Ammon's horn (tissue), 1 donor: ENCODE measurements at places on chromosomes 7 and 10.

DNA sequence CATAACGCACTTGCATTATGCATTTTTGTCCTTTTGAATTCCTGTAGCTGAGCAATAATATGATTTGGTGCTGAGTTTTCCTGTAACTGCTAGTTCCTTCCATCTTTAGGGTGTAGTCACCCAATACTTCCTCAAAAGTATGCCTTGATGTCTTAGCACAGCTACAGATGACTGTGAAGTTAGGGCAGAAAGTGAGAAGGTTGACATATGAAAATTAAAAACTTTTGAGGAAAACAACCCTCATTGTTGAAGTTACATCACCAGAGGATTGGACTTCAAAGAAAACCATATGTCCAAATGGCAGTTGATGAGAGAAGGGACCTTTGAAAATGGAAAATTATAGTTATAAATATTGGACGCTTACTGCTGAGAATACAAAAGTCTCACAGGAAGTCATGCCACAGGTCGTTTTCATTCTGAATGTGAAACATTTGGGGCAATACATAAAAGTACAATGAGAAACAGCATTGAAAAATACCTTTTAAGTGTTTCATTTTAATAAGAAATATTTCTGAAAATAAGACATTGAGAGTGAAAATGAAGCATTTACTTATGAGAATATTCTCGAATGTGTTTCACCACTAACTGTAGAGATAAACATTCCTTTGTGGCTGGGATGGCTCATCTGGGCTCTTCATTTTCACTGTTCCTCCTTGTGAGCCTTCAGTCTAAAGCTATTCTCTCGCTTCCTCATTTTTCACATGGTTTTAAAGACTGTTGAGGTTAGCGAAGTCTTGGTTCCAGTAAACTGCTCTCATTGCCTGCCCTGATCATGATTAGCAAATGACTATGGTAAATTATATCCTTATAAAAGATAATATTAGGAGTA, 61.4 kb upstream of the NME8 start:
- DNase-seq = peak; percentile 33

- no peak for DNase-seq
These were observed 19.4 kb upstream of the CLDN12 start for GRCh38 chr7:90383861-90384260.

DNA sequence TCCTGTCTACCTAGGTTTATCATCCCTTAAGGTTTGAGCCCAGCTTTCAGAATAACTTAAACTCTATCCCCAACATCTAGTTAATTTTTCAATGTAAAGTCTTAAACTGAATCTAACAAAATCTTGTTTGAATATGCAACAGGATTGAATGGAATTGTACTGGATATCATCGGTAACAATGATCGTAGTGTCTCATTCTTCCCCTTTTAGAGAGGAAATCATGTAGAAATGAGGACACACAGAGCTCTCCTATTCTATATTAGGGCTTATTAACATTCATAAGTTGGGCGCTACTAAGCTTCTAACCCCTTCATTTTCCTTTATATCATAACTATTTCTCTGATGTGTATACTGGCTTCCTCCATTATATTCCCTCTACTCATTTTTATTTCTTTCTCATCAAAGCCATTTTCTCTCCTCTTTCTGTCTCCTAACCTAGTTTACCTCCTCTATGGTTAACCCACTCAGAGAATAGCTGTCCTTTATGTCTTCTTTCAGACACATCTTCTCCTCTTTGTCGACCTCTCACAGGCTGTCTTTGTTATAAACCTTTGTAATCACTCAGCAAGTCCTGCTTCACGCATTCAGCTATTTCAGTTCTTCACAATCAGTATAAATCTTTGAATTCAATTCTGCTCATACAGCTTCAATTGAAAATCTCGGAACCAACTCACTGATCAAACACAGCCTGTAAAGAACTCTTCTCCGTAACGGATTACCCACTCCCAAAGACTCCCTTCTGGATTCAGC, 1019.0 kb upstream of the C7orf33 start:
- DNase-seq = peak; percentile 36

- DNase-seq = no peak
These were observed 1.3 kb upstream of the TNRC18 start for GRCh38 chr7:5424749-5425506.

DNA sequence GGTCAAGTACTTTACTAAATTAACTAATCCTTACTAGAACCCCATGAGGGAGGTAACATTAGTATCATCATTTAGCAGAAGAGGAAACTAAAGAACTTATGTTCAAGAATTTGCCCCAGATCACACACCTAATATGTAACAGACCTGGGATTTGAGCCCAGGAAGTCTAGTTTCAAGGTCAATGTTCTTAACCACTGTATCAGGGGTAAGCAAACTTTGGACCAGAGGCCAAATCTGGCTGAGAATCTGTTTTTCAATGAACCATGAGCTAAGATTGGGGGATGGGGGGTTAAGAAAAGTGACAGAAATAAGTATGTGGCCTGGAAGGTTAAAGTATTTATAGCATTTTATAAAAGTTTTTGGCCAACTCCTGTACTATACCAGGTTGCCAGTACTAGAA, 95.1 kb downstream of the ZNF248 start:
- no peak for DNase-seq

- no peak for DNase-seq
These were observed 20.1 kb upstream of the C7orf33 start for GRCh38 chr7:148570510-148570909.

- no peak for DNase-seq
These were observed 5.7 kb upstream of the WDR86 start for GRCh38 chr7:151415375-151416105.

DNA sequence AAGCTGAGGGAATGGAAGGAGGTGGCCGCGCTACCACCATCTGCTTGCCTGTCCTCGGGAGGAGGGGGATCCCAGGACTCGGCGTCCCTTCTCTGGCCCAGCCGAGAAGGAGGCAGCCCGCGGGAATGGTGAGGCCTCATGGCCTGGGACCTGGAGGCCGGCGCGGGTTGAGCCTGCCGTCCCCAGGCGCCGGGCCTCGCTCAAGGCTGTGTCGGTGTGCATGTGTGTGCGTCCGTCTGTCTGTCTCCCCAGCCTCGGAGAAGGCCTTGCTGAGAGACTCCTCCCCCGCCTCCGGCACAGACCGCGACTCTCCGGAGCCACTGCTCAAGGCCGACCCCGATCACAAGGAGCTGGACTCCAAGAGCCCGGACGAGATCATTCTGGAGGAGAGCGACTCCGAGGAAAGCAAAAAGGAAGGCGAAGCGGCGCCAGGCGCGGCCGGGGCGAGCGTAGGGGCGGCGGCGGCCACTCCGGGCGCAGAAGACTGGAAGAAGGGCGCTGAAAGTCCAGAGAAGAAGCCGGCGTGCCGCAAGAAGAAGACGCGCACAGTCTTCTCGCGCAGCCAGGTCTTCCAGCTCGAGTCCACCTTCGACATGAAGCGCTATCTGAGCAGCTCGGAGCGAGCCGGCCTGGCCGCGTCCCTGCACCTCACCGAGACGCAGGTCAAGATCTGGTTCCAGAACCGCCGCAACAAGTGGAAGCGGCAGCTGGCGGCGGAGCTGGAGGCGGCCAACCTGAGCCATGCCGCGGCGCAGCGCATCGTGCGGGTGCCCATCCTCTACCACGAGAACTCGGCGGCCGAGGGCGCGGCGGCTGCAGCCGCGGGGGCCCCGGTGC, 1.3 kb downstream of the HMX3 start:
- no peak for DNase-seq

DNA sequence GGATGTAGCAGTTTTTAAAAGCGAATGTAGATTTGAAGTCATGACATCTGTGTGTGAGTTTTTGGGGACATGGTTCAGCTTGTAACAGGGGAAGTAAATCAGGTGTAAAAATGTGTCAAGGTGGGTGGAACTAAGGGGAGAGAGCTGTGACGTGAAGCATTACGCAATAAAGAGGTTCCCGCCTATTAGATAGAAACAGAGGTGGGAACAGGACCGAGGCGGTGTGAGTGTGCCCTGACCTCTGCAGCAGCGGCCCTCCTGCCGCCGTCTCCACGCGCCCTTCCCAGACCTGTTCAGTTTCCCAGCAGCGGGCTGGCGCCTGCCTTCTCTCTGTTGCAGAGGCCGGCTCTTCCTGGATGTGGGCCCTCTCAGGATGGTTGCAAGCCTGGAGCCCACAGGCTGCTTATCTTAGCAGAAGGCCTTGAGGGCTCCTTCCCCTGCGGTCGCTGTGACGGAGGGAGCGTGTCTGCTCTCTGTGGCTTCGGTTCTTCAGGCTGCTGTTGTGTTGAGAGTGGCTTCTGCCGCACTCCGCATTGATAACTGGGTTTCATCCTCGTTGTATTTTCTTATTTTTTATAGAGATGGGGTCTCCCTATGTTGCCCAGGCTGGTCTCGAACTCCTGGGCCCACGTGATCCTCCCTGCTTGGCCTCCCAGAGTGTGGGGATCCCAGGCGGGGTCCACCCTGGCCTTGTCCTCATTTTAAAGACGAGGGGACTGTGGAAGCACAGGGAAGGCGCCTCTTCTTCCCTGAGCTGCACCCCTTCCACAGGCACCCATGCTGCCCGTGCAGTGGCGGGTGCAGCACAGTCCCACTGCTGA, 65.0 kb downstream of the DNAJB6 start:
- DNase-seq = no peak

- no peak for DNase-seq
These were observed 78.1 kb downstream of the CXCL12 start for GRCh38 chr10:44306762-44307161.

GRCh38 chr7:521221-522070, 1.8 kb upstream of the PDGFA start:
- DNase-seq = no peak

DNA sequence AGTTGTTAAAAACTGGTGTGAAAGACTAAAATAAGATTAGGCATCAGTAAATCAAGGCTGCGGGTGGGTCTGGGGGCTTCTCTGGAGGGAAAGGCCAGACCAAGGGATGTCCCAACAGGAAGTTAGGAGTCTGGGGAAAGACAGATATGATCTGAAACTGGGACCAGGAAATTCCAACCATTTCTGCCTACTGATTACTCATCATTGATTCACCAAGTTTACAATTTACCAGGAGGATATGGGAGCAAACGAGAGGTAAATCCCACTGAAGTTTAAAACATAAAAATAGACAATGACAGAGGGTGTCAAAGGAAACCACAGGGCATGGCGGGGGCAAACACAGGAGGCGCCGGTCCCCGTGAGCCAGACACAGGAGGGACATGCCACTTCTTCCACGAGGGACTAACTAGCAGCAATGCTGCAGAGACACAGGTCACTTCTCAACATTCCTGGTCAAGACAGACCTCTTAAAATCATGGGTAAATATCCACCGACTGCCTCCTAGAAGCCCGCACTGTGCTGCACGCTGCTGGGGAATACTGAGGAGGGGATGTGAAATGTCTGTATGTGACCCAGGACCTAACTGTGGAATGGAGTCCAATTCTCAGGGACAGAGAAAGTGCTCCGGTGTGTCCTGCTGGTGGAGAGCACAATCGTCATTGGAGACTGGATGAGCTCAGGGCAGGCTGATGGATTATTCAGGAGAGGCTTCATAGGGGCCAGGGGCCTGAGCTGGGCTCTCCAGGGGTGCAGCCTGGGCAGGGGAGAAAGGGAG, 153.4 kb upstream of the KLF14 start:
- no peak for DNase-seq

GRCh38 chr10:20013991-20014750, 197.9 kb downstream of the PLXDC2 start:
- DNase-seq = no peak

DNA sequence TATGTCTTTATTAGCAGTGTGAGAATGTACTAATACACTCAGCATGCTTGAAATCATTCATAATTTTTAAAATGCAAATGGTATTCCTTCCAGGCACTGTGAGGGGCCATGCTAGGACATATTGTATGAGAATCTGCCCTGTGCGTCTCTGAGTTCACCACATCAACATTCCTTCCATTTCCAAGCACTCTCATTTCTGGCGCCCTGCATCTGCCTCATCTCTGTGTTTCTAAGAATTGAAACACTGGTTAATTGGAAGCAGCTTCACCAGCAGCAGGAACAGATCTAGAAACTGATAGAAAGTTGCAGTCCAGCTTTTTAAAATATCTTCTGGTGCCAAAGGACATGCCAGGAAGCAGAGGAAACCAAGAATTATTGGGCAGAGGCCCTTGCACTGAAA, 555.9 kb upstream of the DPP6 start:
- DNase-seq = no peak

GRCh38 chr7:108809356-108809755, 239.7 kb downstream of the DNAJB9 start:
- no peak for DNase-seq

DNA sequence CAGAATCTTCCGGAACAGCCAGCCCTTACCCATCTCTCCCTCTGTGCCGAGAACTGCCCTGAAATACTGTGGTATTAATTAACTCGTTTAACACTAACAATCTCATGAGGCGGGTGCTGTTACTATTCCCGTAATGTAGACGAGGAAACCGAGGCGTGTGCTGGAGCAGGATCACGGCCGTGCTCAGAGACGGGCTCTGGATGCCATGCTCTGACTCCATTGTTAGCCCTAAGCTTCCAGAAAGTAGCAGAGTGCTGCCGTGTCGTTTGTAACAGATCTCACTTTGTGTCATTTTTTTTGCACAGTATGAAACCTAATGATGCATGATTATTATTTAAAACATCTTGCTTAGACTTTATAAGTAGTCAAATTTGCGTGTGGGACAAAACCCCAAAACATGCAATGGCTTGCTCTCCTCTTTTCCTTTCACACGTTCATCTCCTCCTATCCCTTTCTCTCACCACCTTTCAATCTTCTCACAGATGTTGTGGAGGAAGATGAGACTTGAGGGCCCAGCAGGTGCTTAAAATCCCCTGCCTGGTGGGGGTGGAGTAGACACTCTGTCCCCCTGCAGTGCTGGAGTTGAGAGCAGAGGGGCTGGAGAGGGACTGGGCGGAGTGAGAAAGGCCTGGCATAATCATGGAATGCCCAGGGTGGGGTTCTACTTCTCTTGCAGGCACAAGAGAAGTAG, 482 bp upstream of the ACTR3C start:
- DNase-seq = no peak

DNA sequence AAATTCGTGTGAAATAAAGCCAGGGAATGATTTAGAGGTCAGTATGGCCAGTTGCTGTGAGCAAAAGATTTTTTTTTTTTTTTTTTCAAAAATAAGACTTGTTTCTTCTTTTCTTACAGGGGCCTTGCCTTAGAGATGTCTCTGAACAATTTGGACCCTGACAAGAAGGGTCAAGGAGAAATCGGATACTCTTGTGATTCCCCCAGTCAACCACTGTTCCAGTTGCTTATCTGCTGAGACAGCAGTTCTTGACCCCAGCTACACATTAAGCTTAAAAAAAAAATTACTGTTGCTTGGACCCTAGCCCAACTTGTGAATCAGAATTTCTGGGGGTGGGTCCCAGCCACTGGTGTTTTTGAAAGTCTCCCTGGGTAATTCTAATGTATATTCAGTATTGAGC, 12.0 kb upstream of the FMC1 start:
- no peak for DNase-seq

- peak; percentile 29 for DNase-seq
These were observed 35.6 kb downstream of the C10orf90 start for GRCh38 chr10:126634911-126635310.

DNA sequence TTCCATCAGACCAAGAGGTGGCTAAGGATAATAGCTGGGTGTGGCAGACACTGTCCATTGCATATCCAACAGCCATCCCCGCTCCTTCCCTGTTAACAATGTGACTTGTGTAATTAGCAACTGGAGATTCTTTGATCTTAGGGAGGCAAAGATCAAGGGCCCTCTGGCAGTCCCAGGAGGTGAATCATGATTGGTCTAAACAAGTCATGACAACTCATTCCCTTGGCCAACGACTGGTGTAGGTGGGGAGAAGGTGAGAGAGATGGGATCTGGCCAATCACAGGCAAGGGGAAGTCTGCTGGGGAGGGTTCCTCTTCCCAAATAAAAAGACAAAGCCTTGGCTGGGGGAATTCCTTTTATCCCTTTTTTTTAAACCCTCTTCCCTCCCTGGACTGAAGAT, 46.2 kb upstream of the COMTD1 start:
- no peak for DNase-seq
